ENCODE measurements at places on chromosomes 6 and 20.
A peak's percentile ranks its signal among the peaks of the same experiment; 100 is the strongest.

DNA sequence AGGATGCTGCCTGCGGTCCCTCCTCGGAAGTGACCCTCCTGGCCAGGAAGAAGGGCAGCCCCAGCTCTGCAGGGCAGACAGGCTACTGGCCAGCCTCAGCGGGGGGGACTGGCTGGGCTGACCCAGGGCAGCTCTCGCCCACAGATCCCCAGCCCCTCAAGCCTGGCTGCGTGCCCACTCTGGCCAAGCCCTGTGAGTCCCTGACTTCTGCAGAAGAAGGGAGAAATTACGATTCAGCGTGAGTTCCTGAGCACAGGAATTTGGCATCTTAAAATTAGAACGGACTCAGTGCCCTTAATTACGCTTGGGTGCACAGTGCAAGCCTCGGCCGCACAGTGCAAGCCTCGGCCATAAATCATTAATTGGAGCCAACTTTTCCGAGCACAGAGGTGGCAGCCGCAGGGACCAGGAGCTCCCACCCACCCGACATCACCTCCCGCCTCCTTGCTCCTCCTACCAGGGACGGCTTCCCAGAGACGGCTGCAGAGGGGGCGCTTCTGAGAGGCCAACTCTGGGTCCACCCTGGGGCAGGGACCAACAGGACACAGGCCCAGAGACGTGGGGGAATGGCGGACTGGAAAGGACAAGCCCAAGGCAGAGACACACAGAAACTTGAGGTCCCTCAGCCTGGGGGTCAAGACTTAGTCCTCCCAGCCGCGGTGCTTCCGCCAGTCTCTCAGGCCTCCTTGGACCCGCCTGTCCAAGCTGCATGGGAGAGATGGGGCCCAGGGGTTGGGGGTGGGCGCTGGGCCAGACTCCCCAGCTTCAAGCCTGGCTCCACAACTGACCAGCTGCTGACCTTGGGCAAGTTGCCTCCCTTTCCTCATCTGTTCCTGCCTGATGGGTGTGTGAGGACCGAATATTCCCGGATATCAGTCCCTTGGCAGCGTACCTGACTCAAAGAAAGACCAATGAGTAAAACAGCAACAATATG is 165.4 kb downstream of the TAF4 start:
- no peak for DNase-seq

GRCh38 chr6:157329829-157330228 is 6.5 kb upstream of the TMEM242 start:
- DNase-seq = no peak

DNA sequence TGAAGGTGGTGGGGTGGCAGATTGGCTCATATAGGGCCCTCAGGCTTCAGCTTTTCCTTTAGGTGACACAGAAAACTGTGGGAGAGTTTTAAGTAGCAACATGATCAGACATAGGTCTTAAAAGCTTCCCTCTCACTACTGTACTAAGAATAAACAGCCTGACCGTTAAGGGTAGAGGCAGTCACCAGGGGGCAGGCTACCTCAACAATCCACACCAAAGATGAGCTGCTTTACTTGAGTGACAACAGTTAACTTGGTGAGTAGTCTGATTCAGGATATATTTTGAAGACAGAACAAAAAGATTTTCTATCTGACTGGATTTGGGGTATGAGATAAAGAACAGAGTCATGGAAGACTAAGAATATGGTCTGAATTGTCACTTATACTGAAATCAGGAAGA is 193.1 kb upstream of the SHLD1 start:
- peak; percentile 43 for DNase-seq

DNA sequence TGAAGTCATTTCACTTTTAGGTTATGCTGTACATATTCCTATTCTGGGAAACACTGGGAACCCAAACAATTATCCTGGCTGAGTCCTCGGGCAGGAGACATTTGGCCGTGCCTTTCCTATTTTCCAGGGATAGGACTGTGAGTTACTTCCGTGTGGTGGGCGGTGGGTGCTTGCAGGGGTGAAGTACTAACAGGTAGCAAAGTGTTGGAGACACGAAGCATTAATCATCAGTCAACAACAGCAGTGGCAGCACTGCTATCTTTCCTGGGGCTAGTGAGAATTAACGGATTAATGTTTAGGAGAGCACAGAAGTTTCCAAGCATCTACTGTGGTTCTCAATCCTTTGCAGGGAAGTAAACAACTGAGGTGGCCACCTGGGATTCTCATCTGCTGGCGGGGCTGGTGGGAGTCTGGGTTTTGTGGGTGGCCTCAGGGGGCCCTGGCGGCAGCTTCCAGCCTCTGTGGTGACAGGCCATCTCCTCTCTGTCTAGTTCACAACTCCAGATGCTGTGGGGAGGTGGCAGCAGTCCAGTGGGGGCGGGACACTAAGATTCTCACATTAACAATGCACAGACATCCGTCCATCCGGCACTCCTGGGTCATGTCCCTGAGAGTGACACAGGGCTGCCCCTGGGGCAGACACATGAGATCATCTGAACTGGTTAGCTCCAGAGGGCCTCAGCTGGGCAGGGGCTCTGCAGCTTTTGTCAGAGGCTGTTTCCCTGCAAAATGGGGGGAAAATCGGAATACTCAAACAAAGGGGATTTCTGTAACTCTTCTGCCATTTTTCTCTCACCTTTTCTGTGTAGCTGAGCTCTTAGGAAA is 90.9 kb downstream of the GJA10 start:
- peak; percentile 21 for DNase-seq

GRCh38 chr6:113406048-113406695 is 451.0 kb upstream of the MARCKS start:
- DNase-seq = no peak

DNA sequence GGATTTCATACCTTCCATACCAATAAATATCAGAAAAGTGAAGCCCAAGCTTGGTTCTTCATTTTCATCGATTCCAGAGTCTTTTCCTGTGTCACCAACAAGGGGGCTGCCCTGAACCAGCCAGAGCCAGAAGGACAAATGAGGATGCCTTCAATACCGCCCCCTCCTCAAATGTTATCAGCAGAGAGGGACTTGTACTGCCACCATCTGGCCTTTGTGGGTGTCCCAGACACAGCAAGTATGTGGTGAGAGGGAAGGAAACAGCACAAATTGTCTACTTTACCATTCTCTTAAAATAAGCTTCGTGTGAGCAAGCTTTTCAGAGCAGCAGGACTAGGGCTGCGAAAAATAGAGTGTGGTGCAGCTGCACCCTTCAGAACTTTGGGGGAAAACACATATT is 165.3 kb downstream of the SOBP start:
- peak; percentile 45 for DNase-seq

All from NCI-H345 (cell line).